Thoracic aorta (tissue), 2 donors: ENCODE measurements at places on chromosomes 16 and 17. TPM values are rescaled to one million over a fixed set of nuclear protein-coding genes. Genes with fewer than 3 reads are reported as not detected.

HSD11B2 gene
- total RNA-seq: not detected

DNA sequence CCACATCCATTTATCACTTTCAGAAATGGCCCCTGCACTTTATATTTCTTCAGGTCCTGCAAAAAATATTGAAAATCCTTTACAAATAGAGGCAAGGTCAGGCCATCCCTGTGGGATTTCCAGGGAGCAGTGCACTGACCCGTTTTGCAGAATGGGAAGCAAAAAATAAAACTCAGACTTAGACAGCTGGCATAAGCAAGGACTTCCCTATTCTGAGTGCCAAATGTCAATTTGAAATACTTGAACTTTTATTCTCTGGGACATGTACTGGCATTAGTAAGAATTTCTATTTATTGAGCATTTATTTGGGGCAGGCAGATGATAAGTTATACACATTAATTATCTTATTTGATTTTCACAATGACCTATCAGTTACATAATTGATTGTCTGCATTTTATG lies 32.4 kb downstream of the PRKCB start:
- no peaks in the 10 kb centered on the region for H3K4me1 ChIP-seq
- no peak overlapping the region for H3K4me3 ChIP-seq
- H3K27ac ChIP-seq: no peak overlapping the region
- no peak for DNase-seq
- H3K36me3 ChIP-seq: no peaks in the 10 kb centered on the region

GRCh38 chr16:11494433-11494832 lies 92.3 kb downstream of the LITAF start:
- no peak for DNase-seq
- peaks cover 29% of the 10 kb centered on the region for H3K4me1 ChIP-seq
- H3K36me3 ChIP-seq: no peaks in the 10 kb centered on the region
- no peaks in the 10 kb centered on the region for H3K27me3 ChIP-seq
- peak overlapping the region; percentile 88 for H3K27ac ChIP-seq

DNA sequence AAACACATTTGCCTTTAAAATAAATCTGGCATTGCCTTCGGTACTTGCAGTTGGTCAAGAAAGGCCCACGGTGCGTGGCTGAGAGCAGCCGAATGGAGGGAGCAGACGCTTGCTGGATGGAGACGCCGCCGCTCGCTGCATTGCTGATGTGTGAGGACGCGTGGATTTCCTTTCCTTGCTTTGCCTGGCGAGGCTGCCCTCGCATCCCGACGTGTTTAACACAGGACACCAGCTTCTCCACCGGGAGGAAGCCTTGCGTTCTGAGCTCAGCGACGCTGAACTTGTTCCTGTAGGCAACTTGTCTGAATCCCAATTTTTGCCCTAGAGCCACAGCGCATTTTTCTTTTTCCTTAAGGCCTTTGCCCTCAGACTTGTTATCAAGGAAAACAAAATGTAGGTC lies 45.8 kb downstream of the COX4I1 start:
- no peaks in the 10 kb centered on the region for H3K36me3 ChIP-seq
- no peak overlapping the region for H3K27ac ChIP-seq
- H3K4me1 ChIP-seq: no peaks in the 10 kb centered on the region
- no peaks in the 10 kb centered on the region for H3K27me3 ChIP-seq
- DNase-seq: no peak
